ENCODE measurements at places on chromosomes 7 and 10.

GRCh38 chr10:127148066-127148932 lies 48.1 kb downstream of the INSYN2A start:
- no peak for DNase-seq

- no peak for DNase-seq
Measured at GRCh38 chr10:56679578-56679977, 318.5 kb upstream of the ZWINT start.

DNA sequence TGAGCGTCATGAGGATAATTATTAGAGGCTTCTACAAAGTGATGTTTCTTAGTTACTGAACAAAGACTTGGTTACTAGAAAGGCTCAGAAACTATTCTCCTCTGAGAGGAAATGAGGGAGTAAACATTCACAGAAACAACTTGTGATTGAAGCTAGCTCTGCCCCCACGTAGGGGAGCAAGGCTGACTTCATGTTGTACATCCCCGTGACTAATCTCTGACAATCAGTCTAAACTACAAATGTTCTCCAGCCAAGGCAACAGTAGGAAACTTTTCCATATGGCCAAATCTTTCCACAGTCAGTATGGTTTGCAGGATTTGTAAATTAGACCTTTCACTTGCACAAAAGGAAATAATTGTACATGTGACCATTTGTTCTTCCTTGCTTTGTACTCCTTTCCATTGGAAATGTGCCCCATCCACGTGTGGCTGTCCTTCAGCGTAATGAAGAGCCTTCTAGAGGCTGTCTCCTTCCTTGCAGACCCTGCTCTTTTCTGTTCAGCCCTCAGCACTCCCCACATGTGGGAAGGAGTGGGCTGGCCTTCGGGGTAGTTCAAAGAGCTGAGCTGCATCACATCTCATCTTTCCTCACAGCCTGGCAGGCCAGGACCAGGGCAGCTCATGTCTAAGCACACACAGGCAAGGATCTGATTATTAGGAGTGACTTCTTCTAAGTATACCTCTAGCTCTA lies 93.5 kb downstream of the PCGF5 start:
- no peak for DNase-seq

GRCh38 chr10:47403446-47404318 lies 19.6 kb upstream of the ZNF488 start:
- peak; percentile 71 for DNase-seq

- no peak for DNase-seq
Measured at GRCh38 chr10:31457858-31458257, 138.8 kb downstream of the ZEB1 start.

DNA sequence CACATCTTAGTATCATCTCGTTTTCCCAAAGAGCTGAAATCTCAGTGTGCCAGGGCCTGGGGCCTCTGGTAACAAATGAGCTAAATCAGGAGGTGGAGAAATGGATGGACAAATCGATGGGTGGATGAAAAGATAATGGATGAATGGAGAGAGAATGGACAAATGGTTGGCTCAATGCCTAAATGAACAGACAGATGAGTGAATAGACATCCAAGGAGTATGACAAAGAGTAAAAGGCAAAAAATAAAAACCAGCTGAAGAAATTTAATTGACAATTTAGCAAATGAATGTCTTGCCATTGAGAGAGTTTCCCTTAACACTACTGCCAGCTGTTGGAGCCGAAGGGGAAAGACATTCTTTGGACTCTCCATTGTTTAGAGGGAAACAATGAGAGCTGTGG lies 8.0 kb downstream of the SYCE1 start:
- DNase-seq, result no peak

GRCh38 chr7:93636276-93636675 lies 61.8 kb upstream of the CALCR start:
- no peak for DNase-seq

GRCh38 chr10:21972584-21972983 lies 30.9 kb downstream of the DNAJC1 start:
- no peak for DNase-seq

DNA sequence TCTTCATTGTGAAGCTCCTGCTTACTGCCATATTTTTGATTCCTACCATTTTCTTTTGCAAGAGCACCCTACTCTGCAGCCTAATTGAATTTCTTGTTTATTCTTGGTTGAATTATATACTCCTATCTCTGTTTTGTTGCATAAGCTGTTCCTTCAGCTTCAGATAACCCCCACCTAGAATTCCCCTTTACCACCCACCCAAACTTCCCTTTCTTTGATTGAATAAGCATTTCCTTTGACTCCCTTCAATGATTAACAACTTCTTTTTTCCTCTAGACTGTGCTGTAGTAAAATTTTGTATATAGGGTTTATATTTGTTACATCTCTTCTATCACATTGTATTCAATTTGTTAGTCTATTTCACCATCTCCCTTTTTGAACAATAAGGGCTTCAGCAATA lies 168.1 kb downstream of the GPR37 start:
- DNase-seq, result no peak

DNA sequence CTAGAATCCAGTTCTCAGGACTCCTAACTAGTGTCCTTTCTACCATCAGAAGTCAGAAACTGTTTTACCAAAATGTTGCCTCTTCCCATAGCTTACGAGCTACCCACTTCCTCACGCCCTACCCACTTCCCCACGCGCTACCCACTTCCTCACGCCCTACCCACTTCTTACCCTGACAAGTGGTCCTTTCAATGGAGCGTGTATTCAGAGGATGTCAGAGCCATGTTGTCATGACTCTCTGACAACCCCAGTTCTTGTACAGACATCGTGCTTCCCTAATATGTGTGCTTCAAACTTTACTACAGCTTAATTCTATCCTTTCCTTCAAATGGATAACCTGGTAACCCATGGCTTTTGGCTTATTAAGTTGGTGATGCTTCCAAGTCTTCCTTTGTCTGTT lies 84.8 kb upstream of the PHF14 start:
- no peak for DNase-seq

DNA sequence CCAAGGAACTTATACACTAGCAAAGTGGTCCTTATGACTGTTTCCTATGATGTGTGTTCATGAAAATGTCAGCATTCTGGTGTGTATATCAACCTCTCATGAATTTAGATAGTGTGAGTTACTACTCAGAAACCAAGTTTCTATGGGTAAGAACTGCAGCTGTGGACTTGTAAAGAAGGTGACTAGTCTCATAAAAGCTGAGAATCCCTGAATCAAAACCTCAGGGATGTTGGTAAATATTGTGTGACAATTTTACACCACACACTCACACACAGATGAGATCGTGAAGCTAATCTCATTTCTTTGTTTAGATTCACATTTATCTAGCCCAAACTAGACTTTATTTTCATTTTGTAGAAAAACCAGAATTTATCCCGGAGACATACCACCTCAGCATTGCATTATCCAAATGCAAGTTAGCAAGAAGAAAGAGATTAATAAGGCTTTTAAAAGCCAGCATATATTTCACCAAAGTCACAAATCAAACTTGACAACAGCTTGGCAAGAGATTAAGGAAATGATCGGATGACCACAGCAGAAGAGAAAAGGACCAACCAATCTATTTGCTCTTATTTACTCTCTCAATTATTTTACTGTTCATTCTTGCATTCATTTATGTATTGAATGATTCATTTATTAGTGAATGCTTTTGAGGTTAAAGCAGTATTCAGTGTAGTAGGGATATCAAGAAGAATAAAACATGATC lies 92.9 kb downstream of the PLXDC2 start:
- DNase-seq, result no peak

GRCh38 chr7:111329367-111330234 lies 232.7 kb downstream of the IMMP2L start:
- DNase-seq, result no peak

GRCh38 chr7:105060923-105061322 lies 46.9 kb downstream of the KMT2E start:
- DNase-seq, result no peak

- DNase-seq, result no peak
Measured at GRCh38 chr10:3451516-3452172, 279.1 kb upstream of the PITRM1 start.

DNA sequence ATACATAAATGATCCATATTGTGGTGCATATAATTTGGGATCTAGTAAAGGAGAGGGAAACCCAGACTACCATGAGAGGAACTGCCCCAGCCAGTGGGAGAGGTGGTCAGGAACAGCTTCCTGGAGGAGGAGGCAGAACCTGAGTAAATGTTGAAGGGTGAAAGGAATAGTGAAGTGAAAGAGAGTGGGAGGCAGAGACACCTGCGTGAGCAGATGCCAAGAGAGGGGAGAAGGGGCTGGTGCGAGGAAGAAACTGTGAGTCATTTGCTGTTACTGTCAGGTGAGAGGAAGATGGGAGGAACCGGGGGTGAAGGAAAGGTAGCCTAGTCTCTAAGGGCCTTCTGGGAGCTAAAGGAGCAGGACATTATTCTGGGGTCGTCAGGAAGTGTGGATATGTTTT lies 294.8 kb downstream of the GRID1 start:
- peak; percentile 24 for DNase-seq

- no peak for DNase-seq
Measured at GRCh38 chr10:89505640-89506275, 29.6 kb downstream of the SLC16A12 start.

DNA sequence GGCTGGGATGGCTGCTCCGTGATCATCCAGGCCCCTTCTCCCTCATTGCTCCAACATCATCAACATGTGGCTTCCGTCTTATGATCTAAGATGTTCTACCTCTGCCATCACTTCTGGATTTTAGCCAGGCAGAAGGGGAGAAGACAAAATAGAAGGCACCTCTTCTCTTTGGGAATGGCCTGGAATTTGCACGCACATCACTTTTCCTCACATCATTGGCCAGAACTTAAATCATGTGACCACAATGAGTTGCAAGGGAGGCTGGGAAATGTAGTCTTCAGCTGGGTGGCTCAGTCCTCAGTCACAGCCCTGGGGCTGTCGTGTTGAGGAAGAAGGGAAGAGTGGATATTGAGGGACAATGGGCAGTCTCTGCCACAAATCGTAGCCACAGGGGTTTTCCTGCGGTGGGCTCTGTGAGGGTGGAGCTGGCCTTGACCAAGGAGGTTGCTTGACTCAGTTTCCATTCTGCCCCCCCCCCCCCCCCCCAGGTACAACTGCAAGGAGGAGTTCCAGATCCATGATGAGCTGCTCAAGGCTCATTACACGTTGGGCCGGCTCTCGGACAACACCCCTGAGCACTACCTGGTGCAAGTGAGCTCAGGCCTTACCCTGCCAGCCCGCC lies 50.3 kb downstream of the PALD1 start:
- peak; percentile 73 for DNase-seq

GRCh38 chr10:5365928-5366327 lies 1.2 kb downstream of the UCN3 start:
- no peak for DNase-seq

- DNase-seq, result no peak
Measured at GRCh38 chr10:13573960-13574359, 12.8 kb upstream of the PRPF18 start.

GRCh38 chr10:33377658-33378025 lies 43.2 kb upstream of the NRP1 start:
- DNase-seq, result no peak

- no peak for DNase-seq
Measured at GRCh38 chr10:64508029-64508661, 986.9 kb downstream of the REEP3 start.

GRCh38 chr7:33079763-33080690 lies 17.5 kb upstream of the NT5C3A start:
- no peak for DNase-seq

DNA sequence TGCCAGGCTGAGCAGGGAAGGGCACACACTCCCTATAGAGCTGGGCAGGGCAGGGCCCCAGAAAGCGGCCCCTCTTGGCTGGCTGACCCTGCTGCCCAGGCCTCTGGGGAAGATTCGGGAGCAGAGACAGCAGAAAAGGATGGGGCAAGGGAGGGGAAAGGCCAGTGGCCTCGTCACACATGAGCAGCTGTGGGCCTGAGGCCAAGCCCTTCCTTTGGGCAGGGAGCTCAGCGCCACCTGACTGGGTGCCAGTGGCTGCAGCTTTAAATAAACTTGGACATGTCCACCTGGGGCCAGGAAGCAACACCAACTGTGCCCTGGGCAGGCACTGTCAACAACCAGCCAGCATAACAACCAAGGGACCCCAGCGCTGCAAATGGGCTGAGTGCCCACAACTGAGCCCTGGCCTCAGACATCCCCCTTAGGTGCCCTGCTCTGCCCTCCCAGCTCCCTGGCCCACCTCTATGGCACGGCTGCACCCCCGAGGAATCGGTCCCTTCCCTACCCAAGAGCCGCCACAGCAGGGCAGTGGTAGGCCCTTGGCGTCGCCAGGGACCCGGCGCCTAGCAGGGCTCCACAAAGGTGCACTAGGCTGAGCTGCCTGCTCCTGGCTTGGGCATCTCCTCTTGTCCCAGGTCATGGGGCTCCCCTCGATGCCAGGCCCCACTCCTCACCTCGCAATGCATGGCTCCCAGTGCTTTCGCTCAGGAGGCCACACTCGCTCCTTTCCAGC lies 2.6 kb downstream of the CAMK2B start:
- DNase-seq, result no peak

- no peak for DNase-seq
Measured at GRCh38 chr7:43351683-43352082, 231.2 kb upstream of the STK17A start.

DNA sequence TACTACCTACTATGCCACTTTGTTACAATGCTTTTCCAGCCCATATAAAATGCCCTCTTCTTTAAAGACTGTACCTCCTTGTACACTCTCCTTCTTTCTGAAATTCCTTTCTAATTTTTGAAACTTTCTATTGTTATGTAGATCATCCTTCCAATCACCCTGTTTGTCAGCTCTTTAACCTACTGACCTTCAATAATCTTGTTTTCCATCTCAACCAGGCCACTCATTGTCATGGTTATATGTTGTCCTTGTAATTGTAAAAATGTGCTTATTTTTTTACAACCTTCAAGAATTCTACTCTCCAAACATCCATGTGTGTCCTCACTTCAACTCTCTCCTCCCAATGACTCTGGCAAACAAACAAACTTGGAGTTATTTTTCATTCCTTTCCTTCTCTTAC lies 1172.6 kb upstream of the CELF2 start:
- DNase-seq, result no peak

GRCh38 chr7:24587853-24588252 lies 14.6 kb downstream of the PALS2 start:
- peak; percentile 68 for DNase-seq

GRCh38 chr10:123355748-123356481 lies 201.7 kb downstream of the BUB3 start:
- no peak for DNase-seq

DNA sequence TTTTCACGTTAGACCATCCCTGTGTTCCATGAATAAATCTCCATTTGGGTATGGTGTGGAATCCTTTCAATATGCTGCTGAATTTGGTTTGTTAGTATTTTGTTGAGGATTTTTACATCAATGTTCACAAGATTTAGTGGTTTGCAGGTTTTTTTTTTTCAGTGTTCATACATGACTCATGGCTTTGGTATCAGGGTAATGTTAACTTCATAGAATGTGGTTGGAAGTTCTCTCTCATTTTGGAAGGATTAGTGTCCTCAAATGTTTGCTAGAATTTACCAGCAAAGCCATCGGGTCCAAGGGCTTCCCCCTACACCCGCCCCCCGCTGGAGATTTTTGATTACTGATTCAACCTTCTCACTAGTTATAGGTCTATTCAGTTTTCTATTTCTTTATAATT lies 398.0 kb downstream of the NXPH1 start:
- no peak for DNase-seq

DNA sequence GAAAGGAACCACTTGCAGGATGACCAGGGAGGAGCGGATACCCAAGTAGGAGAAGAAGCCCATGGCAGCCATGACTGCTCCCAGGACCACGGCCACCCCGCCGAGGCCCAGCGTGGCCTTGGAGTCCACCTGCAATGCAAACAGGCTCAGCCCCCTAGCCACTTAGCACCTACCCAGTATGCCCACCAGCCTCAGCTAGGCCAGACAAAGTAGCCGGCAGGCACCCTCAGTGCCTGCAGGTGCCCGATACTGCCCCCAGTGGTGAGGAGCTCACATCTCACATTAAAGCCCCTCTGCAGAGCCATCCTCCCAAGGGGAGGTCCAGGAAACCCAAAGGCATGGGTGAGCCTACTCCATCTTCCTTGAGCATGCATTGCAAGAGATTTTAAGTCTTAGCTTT lies 6.6 kb downstream of the NPC1L1 start:
- peak; percentile 80 for DNase-seq
